Amniotic epithelial cell (primary cell): ENCODE measurements at places on chromosomes 3 and 15.
A peak's percentile ranks its signal among the peaks of the same experiment; 100 is the strongest.

DNA sequence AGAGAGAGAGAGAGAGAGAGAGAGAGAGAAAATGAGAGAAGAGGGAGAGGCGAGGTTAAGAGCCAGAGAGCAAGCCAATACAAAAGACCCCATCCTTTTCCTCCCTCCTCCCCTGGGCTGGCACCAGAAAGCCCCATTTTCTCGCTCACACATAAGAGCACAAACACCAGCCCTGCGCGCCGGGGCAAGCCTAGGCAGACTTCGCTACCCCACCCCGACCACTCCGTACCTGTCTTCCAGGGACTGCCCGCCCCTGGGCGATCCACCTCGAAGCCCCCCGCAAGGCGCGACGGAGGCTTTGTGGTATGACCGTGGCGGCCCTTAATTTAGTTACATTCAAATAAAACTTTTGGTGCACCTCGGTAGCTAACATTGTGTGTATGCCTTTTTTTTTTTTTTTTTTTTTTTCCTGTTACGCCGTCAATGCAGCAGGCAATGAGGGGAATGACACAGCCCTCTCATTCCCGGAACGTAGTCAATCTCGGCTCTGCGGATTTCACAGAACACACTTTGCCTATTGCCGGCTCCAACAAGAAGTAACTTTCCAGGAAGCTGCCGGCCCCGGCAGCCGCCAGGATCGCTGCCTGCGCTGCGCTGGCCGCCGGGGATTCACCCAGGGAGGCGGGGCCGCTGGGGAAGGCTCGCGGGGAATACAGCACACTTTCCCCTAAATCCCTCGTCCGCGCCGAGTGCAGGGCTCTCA lies 7.7 kb downstream of the BCL6 start:
- peak; percentile 77 for DNase-seq

- DNase-seq = no peak
These were observed 28.5 kb downstream of the KLHL25 start for GRCh38 chr15:85766001-85766831.

DNA sequence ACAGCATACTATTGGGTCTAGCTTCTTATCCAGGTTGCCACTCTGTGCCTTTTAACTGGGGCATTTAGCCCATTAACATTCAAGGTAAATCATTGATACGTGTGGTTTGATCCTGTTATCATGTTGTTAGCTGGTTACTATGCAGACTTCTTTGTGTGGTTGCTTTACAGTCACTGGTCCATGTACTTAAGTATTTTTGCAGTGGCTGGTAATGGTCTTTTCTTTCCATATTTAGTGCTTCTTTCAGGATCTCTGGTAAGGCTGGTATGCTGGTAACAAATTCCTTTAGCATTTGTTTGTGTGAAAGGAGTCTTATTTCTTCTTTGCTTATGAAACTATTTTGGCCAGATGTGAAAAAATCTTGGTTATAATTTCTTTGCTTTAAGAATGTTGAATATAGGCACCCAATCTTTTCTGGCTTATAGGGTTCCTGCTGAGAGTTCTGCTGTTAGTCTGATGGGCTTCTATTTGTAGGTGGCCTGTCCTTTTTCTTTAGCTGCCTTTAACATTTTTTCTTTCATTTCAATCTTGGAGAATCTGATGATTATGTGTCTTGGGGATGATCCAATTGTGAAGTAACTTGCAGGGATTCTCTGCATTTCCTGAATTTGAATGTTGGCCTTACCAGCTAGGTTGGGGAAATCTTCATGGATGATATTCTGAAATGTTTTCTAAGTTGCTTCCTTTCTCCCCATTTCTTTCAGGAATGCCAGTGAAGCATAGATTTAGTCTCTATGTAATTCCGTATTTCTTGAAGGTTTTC lies 39.3 kb downstream of the CCR1 start:
- DNase-seq = no peak

- no peak for DNase-seq
These were observed 23.0 kb downstream of the TKT start for GRCh38 chr3:53232641-53233377.
